Effector CD4-positive, alpha-beta T cell (primary cell): ENCODE measurements at places on chromosomes 1 and 21.

DNA sequence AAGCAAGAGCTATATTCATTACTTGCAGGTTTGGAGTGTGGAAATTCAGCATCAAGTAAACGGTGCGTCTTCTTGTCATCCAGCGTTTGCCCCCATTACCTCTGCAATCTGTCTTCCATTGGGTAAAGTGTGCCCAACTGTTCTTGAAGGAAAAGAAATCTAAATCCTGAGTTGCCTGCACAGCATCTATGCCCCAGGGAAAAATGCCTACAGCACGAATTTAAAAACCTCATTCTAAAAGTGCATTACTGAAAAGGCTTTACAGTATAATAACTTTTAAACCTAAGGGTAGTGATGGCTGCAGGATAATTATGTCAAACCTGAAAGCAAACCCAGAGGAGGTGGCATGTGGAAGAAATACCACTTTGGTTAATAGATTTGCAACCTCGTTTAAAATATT, 37.2 kb downstream of the KCNK1 start:
- DNase-seq = no peak

GRCh38 chr1:190475421-190476141, 2.1 kb downstream of the BRINP3 start:
- no peak for DNase-seq

DNA sequence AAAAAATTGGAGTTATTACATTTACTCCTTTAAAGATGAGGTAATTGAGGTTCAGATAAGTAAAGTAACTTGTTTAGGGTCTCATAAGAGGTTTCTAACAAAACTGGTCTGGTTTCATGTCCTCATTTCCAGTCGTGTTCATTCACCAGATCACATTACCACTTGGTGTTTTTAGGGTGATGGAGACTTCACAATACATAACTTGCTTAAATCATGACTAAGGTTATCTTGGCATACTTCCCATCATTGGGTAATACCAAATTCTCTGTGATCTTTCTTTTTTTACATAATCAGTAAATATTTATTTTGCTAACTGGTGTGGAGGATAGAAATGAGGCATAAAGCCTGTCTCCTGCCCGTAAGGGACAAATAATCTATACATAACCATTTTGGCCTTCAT, 31.6 kb upstream of the RPTN start:
- no peak for DNase-seq

DNA sequence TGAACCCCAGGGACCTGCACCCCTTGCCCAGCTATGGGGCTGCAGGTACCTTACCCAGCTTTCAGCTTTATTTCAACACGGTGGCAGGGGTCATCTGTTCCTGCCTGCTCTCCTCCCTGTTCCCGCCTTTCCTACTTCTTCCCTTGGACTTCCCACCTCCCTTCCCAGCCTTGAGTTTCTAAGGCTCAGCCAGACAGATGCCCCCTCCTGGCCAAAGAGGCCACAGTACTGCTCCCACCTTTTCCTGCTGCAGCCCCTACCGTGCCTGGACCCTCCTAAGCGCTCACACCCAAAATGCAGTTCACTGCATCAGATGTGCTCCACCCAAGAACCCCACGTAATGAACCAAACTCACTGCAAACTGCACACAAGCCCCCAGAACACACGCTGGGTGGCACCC, 7.7 kb downstream of the NOC2L start:
- no peak for DNase-seq

DNA sequence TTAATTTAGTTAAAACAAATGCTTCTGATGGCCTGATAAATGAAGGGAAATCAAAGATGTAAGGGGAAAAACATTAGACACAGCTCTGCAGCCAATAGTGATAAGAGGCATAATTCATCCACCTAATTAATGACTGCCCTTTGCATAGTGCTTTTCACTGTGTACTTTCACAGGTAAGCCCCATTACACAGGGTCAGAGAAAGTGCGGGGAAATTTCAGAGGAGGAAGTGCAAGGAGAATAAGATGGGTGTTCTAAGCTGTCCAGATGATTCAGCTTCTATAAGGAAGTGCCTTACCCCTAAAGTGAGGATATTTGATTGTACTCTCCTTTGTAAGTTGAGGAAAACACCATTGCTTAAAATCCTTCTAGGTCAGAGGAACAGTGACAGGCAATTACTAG, 88.0 kb downstream of the NR5A2 start:
- DNase-seq = no peak

GRCh38 chr1:19534281-19534680, 48.9 kb upstream of the CAPZB start:
- DNase-seq = no peak

- no peak for DNase-seq
These were observed 633.7 kb upstream of the USP24 start for GRCh38 chr1:55848906-55849305.

- no peak for DNase-seq
These were observed 84.9 kb downstream of the KIF14 start for GRCh38 chr1:200535605-200536004.

- no peak for DNase-seq
These were observed 46.2 kb downstream of the ACBD6 start for GRCh38 chr1:180456191-180456590.

DNA sequence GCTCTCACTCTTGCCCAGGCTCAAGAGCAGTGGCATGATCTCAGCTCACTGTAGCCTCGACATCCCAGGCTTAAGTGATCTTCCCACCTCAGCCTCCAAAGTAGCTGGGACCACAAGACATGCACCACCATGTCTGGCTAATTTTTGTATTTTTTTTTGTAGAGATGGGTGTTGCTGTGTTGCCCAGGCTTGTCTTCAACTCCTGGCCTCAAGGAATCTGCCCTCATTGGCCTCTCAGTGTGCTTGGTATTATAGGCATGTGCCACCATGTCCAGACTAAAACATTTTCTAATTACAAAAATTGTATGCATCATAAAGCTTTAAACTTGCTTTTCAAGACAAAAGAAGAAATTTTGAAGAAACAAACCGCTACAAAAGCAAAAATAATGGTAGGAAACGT, 20.1 kb downstream of the CBR1 start:
- no peak for DNase-seq

GRCh38 chr1:218592688-218593087, 247.6 kb downstream of the TGFB2 start:
- DNase-seq = no peak

DNA sequence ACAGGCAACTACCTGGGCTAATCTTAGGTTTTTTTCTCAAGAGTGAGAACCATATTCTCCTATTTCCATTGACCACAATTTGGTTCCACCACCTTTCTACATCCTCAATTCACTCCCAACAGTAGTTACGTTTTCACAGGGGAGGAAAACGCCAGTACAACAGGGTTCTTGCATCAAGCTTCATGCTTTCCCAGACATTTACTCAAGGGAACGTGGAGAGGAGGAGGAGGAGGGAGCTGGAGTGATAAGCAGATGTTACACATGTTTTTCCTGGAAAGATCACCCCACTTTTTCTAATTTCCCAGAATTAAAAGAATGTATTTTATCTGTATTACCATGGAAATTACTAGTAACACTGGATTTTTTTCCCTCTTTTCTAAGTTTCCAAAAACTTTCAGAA, 58.3 kb downstream of the RGS5 start:
- DNase-seq = no peak

GRCh38 chr1:214290424-214291037, 9.6 kb downstream of the SMYD2 start:
- no peak for DNase-seq

- no peak for DNase-seq
These were observed 33.2 kb downstream of the CAMSAP2 start for GRCh38 chr1:200771625-200772555.

DNA sequence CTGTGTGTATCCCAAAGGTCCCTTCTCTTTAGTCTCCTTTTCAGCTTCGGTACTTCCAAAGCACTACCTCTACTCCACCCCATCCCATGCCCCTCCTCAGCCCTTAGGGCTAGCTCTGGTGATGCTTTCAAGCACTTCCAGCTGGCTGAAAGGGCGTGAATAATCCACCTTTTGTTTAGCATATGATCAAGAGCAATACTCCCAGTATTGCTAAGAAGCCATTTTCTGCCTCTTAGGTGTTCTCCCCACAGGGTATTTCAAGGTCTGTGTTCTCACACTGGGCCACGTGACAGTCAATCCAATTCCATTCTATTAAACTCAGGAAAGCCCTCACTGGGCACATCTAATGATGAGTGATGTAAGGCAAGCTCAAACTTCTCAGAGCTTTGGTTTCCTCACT, 298.5 kb upstream of the PROX1 start:
- DNase-seq = no peak
